8988T (cell line): ENCODE measurements at places on chromosomes 3 and 15.

GRCh38 chr15:71752128-71752527 is 58.2 kb upstream of the NR2E3 start:
- no peak for DNase-seq

- no peak for DNase-seq
These were observed 92.1 kb upstream of the FXR1 start for GRCh38 chr3:180820400-180820799.

DNA sequence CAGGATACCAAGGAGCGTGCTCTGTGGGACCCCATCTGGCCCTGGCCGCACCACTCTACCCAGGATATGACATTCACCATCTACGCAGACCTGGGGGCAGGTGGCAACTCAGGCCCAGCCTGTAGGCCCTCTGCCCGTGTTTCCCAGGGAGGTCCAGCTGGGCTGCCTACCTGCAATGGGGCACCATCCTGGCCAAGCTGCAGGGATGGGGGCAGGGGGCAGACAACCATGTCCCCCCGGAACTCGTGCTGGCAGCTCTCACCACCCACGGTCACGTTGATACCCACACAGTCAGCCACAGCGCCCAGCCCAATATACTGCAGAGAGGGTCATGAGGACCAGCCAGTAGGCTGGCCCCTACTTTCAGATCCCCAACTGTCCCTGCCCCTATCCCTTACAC is 7.9 kb downstream of the MST1R start:
- no peak for DNase-seq

DNA sequence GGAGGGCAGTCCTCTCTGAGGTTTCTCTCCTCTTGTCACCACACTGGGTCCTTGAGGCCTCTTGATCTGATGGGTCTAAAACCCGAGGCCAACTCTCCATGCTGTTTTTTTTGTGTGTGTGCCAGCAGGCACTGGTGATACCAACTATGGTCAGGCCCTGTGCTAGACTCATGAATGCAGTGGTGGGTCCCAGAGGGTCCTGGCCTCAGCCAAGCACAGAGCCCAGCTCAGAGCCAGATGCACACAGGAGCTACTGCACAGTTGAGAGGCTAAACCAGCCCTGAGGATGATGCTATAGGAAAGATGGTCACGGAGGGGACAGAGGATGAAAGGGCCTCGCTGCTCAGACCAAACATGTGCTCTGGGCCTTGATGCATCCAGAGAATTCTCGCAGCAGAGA is 33.5 kb downstream of the RAB6B start:
- DNase-seq, result no peak

GRCh38 chr3:185713015-185713414 is 111.8 kb downstream of the IGF2BP2 start:
- DNase-seq, result no peak

DNA sequence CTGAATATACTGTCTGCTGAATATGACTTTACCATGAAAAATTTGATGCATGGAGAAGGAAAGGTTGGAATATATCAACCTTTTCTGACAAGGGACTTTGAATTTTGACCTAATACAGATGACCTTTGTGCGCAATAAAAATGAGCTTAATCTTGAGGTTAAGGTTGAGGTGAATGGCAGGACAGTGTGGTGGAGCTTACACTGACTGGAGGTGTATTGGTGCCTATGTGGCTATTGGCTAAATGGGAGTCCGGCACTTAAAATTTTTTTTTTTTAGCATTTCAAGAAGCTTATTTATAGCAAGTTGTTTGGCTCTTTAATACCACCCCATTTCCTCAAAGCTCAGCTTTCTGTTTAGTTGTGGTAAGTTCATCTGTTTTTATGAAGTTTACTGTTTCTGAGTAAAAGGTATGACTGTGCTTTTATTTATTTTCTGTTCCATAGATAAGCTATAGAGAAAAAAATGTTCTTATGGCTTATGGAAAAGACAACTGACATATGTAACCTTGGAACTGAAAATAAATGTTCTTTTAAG is 15.2 kb downstream of the CDIN1 start:
- DNase-seq, result no peak

GRCh38 chr3:47430606-47431005 is 45.1 kb downstream of the SCAP start:
- no peak for DNase-seq

DNA sequence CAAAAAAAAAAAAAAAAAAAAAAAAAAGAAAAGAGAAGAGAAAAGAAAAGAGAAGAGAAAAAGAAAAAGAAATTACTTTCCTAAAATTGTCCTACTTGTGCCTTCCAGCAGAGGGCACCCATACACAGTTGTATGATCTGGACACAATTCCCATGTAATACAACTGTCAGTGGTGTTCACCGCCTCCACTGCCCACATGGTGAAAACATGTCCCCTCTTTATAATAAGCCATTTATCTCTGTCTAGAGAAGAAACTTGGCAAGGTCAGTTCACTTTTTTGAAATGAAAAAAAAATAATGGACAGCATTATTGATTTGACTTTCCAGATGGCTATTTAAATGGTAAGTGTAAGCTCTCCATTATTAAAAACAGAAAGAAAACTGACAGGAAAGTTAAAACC is 459.4 kb downstream of the GBE1 start:
- DNase-seq, result peak; percentile 18

DNA sequence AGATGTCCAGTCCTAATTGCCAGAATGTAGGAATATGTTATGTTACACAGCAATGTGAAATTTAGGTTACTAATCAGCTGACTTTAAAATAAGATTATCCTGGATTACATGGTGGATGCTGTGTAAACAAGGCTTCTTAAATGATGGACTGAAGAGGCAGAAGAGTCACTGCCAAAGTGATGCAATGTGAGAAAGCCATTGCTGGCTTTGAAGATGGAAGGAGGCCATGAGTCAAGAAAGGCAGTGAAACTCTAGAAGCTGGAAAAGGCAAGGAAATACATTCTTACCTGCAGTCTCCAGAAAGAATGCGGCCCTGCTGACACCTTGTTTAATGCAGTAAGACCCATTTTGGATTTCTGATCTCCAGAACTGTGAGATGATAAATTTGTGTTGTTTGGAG is 179.1 kb upstream of the ZPLD1 start:
- no peak for DNase-seq
